ENCODE measurements at places on chromosomes 4 and X.

- DNase-seq: peak; percentile 63
Observed at GRCh38 chrX:39820938-39821708, 276.6 kb downstream of the BCOR start.

- DNase-seq: peak; percentile 36
Observed at GRCh38 chr4:77473509-77473908, 132.1 kb upstream of the CXCL13 start.

- no peak for DNase-seq
Observed at GRCh38 chr4:83342476-83342875, 7.8 kb upstream of the HPSE start.

DNA sequence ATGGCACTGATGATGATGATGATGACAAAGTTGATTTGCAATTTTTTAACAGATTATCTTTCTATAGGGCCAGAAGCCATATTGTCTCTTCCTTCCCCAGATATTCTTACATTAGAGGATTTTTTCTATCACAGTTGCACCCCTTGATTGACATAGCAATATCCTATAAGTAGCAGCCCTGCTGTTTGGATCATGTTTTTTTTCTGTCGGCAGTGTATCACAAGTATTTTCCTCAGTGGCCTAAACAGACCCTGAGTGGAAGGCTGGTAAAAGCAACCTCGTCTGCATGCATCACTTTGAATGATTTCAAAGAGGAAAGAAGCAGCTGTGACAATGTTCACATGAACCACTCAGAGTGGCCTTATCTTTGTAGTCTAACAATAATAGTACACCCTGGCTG is 41.0 kb downstream of the FAT4 start:
- DNase-seq: no peak

- no peak for DNase-seq
Observed at GRCh38 chr4:75889537-75890199, 12.6 kb downstream of the PPEF2 start.

DNA sequence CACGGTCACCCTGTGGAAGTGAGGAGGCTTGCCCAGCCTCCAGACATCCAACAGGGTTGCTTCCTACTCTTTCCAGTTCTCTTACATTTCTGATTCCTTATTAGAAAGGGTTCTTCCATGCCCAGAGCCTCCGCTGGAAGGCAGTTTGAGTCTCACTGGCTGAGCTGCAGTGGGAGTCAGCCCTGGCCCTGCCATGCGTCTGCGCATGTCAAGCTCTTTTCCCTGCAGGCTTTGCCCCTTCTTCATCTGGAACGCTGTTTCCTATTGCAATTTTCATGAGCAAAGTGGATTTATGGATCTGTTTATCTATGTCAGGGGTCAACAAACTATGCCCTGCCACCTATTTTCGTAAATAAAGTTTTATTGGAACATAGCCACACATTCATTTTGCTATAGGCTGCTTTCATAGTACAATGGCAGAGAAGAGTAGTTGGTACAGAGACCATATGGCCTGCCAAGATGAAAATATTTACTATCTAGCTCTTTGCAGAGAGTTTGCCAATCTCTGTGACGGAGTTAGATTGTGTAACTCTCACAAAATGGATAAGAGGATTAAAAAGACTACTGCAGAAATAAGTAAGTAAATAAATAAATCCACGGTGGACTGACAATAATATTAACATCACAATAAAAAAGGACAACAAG is 3.9 kb upstream of the CHRNA9 start:
- no peak for DNase-seq

DNA sequence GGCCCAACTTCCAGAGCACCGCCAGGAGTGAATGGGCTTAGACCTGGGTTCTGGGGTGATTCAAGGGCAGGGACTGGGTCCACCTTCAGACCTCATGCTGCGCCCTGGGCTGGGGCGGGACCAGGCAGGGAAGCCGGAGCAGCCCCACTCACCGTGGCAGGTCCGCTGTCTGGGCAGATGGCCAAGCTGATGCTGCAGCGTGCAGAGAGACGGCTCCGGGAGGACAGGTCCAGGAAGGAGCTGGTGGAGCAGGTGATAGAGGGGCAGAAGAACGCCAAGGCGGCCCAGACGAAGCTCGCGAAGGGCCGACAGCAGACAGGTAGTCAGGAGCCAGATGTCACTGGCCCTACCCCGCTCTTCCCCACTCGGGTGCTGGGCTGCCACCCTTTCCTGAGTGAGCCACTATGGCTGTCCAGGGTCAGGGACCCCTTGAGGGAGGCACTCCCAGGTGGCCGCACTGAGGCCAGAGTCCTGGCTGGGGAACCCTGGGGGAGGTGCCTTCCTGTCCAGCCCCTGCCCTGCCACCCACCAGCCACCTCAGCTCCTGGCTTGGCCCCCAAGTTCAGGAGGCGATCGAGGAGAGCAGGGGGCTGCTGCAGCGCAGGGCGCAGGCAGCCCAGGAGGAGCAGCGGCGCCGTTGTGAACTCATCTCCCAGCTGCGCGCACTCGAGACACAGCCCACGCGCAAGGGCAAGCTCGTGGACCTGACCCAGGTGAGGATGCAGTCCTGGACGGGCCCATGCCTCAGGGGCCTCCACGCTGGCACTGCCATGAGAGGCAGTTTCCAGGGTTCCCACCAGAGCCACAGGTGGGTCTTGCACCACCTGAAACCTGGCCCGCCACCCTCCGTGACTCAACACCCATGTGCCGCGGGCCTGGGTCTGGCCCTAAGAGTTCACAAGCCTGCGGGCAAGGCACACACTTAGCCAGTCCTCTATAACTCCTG is 10.1 kb upstream of the RNF4 start:
- DNase-seq: peak; percentile 75

GRCh38 chr4:2080429-2081300 is 21.5 kb downstream of the NAT8L start:
- DNase-seq: no peak

- DNase-seq: no peak
Observed at GRCh38 chr4:170057866-170058265, 31.7 kb upstream of the MFAP3L start.

- DNase-seq: no peak
Observed at GRCh38 chr4:75016472-75016871, 83.6 kb downstream of the PARM1 start.

GRCh38 chr4:150950657-150951288 is 64.3 kb downstream of the LRBA start:
- DNase-seq: peak; percentile 4
